A549 (cell line): ENCODE measurements at places on chromosomes 7 and 10.

GRCh38 chr10:77699080-77699645 lies 61.6 kb upstream of the KCNMA1 start:
- DNase-seq = no peak

DNA sequence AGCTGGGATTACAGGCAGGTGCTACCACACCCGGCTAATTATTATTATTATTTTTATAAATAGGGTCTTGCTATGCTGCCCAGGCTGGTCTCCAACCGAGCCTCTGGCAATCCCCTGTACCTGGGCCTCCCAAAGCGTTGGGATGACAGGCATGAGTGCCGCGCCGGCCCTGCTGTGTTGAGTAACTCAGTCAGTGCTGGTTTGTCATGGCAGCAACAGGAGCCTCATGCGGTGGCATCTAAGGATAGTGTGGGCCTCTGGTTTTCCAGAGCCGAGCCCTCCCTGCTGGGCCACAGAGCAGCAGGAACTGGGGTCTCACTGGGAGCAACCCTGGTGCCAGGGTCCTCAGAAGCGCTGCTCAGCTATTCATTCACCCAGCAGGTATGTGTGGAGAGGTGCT lies 244.7 kb downstream of the ELFN1 start:
- DNase-seq = no peak

GRCh38 chr7:32935558-32935957 lies 21.7 kb upstream of the FKBP9 start:
- DNase-seq = no peak

- DNase-seq = peak; percentile 90
Observed at GRCh38 chr7:135512135-135512887, 2.4 kb upstream of the CNOT4 start.

DNA sequence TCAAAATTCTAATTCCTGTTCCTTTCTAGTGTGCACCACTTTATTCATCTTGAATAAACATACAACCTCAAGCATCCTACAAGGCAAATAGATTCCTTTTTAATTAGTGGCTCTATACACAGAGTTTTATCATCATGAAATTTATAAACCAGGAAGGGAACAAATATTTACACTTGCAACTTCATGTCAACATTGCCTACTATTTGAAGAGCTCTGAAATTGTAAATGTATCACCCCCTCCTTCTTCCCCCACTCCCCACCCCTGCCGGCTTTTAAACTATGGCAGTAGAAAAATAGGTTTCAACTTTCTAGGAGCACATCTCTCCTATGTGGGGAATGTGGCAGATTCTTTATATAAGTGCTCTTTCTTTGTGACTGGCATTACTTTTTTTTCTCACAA lies 49.6 kb downstream of the KAT6B start:
- peak; percentile 25 for DNase-seq

DNA sequence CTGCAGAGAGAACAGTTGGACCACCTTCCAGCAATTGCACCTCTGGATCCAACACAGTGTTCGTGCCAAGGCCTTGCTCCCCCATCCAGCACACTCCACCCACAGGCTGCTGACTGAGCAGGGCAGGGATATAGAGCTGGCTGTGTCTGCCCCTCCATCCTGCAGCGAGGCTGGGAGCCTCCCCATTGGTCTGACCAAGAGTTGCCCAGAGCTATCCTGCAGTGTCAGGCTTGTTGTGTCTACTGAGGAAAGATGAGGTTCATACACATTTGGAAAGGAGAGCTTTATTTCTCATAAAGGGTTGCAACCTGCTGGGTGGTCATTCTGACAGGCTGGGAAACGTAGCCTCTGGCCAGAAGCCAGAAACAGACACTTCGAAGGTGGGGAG lies 27.1 kb downstream of the PRF1 start:
- DNase-seq = no peak

GRCh38 chr7:96085953-96086352 lies 235.9 kb downstream of the SLC25A13 start:
- DNase-seq = no peak

- DNase-seq = no peak
Observed at GRCh38 chr7:143280566-143280965, 4.2 kb upstream of the TMEM139 start.

- DNase-seq = no peak
Observed at GRCh38 chr7:78279032-78279431, 480.5 kb downstream of the PHTF2 start.

DNA sequence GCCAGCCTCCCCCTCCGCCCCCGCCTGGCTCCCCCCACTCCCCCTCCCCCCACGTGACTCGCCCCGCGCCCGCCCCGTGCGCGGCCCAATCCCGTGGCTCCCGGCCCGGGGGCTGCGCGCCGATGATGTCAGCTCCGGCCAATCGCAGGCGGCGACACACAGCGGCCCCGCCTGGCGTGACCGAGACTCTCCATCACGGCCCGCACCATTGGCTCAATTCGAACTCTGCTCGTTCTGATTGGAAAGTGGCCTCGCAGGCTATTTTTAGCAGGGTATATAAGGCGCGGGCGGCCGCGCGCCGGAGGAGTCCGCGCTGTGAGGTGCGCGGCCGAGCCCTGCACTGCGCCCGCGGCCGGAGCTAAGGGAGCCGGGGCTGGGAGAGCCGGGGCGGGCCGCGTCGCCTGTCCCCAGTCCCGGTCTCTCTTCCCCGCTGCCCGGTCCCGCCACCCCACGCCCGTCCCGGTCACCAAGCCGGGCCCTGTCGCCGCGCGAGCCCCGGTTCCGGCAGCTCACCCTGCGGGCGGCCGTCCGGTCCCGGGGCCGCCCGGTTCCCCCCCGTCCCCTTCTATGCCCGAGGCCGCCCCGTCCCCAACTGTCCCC lies 342 bp upstream of the KLF6 start:
- DNase-seq = peak; percentile 97

DNA sequence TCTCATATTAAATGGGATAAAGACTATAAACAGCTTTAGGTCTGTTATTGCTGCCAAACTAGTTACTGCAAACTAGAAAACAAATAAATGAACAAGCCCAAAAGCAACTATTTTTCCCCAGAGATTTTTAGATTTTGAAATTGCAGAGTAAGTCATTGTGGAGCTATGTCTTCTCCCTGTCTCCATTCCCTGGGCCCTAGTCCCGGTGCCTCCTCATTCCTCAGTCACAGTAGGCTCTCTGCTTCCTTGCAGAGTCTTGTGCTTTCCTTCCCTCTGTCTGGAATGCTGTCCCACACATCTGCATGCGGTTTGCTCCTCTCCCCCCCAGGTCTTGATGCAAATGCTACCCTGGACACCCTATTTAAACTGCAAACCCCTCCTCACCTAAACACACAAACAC lies 4.0 kb downstream of the PNLIPRP3 start:
- no peak for DNase-seq

DNA sequence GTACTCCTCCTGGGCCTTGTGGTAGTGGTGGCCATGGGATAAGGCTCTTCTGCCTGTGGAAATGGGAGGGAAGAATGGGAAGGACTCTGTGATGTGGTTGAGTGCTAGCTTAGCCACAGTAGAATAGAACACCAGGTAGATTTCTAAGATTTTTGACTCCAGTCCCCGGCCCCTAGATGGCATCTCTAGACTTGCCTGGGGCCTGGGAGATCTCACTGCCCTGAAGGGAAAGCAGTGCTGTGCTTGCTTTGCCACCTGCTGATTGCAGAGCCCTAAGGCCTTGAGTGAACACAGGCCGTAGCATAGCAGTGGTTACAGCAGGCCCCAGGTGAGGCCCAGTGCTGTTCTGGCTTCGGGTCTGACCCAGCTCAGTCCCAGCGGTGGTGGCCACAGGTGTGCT lies 252.0 kb downstream of the TCF7L2 start:
- DNase-seq = no peak

GRCh38 chr7:45689797-45690761 lies 115.9 kb downstream of the ADCY1 start:
- no peak for DNase-seq
